ENCODE measurements at places on chromosomes 3 and 15. TPM values are rescaled to one million over a fixed set of nuclear protein-coding genes. Genes with fewer than 3 reads are reported as not detected.

MFN1 gene
- 38.8 TPM for total RNA-seq

ARL14 gene
- under 0.01 TPM for total RNA-seq

BRPF1 gene
- 14.5 TPM for total RNA-seq

BMF gene
- total RNA-seq = 0.85 TPM

TMCO5A gene
- total RNA-seq = not detected

TM6SF1 gene
- total RNA-seq = 2.8 TPM

GOLGA6D gene
- not detected for total RNA-seq

CPLX3 gene
- not detected for total RNA-seq

PRR20G gene
- total RNA-seq = not detected

OSTN gene
- not detected for total RNA-seq

PLSCR2 gene
- 0.21 TPM for total RNA-seq

CCDC33 gene
- total RNA-seq = not detected

DAZL gene
- not detected for total RNA-seq

CPNE4 gene
- 0.24 TPM for total RNA-seq
